DMS53 (cell line): ENCODE measurements at places on chromosomes 3 and 15.

DNA sequence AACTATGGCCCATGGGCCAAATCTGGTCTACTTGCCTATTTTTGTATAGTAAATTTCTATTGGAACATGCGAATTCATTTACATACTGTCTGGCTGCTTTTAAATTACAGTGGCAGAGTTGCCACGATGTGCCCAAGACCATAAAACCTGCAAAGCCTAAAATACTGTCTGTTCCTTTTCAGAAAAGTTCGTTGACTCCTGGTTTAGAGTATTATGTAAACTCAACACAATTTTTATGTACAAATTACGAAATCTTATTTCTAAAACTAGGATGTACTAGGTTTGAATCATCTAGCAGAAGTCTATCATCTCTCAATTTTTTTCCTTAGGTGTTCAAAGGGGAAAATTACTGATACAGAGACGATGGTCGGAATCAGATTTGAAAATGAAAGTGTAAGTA lies 26.9 kb downstream of the SENP2 start:
- DNase-seq = no peak

DNA sequence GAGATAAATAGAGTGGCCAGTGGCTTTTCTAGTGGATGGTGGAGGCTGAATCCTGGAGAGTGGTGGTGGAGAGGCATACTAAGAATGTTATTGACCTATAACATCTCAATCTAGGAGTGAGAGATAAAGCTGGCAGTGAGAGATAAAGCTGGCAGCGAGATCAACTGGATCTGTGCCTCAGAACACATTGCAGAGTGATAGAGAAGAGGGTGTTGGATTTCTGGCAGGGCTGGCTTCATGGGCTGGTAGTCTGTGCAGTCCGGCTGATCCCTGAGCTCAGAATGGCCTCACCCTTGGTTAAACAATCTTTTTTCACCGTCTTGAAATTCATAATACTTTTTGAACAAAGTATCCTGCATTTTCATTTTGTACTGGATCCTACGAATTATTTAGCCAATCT lies 221.2 kb downstream of the NLGN1 start:
- DNase-seq = no peak

- no peak for DNase-seq
Measured at GRCh38 chr3:81692766-81693165, 68.7 kb downstream of the GBE1 start.

DNA sequence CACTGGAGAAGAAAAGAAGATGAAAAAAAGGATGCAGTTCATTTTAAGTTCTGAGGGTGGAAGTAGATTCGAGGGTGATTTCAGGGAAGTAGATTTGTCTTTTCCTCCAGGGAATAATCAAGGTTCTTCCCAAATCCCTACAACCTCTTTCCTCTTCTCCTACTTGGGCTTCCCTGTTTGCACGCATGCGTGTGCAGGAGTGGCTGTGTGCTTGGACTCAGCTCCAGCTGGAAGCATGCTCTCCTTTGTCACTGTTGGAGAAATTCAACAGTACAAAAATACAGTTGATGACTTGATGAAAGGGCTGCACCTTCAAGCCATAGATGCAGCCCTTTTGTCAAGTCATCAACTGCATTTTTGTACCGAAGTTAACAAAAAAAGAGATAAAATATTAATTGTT lies 3.8 kb downstream of the OR5K2 start:
- no peak for DNase-seq

- DNase-seq = peak; percentile 88
Measured at GRCh38 chr3:134869153-134869726, 74.2 kb downstream of the EPHB1 start.

- DNase-seq = no peak
Measured at GRCh38 chr15:61444585-61444984, 215.5 kb upstream of the RORA start.

DNA sequence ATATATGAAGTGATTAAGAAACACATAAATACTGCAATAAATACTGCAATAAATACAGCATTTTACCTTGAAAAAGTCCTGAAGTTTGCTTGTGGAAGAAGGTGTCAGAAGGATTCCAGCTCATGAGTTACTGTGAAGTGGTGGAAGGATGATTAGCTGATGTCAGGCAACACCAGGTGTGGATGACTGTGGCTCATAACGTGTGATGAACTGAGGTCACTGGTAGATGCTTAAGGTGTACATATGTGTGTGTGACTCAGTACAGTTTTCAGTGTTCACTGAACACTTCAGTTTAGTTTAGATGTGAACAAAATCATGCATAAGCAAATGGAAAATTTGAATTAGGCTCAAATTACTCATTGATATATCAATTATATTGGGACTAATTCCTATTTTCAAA lies 1045.0 kb downstream of the NTRK3 start:
- no peak for DNase-seq

- no peak for DNase-seq
Measured at GRCh38 chr3:165082650-165083049, 4.4 kb upstream of the SI start.

DNA sequence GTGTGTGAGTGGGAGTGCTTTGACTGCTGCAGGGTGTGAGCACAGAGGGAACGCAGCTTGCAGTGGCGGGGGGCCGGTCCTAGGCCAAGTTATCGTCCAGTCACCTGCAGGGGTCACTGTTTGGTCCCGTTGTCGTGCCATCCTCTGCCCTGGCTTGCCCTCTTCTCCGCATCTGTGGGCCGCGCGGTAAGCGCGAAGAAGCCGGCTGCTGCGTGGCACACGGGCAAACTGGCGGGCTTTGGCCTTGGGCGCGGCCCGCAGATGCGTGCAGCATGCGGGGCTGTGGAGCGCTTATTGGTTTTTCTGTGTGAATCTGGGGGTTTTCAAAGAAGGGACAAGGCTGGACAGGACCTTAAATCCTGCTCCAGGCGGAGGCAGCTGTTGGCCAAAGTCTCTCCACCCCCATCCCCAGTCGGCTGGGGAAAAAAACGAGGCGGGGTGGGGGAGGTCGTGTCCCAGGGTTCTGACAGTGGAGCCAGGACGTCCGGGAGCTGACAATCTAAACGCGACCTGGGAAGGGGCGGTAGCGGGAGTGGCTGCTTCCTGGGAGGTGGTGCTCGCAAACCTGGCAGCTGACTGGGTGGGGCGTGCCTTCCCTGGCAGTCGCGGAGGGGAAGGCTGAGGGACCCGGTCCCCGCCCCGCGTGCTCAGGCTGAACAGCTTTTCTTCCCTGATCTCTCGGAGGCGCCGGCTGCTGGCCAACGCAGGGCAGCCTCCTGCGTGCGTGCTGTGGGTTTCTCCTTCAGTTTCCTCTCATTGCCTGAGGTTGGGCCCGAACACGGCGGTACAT lies 39.7 kb upstream of the VEPH1 start:
- peak; percentile 87 for DNase-seq

DNA sequence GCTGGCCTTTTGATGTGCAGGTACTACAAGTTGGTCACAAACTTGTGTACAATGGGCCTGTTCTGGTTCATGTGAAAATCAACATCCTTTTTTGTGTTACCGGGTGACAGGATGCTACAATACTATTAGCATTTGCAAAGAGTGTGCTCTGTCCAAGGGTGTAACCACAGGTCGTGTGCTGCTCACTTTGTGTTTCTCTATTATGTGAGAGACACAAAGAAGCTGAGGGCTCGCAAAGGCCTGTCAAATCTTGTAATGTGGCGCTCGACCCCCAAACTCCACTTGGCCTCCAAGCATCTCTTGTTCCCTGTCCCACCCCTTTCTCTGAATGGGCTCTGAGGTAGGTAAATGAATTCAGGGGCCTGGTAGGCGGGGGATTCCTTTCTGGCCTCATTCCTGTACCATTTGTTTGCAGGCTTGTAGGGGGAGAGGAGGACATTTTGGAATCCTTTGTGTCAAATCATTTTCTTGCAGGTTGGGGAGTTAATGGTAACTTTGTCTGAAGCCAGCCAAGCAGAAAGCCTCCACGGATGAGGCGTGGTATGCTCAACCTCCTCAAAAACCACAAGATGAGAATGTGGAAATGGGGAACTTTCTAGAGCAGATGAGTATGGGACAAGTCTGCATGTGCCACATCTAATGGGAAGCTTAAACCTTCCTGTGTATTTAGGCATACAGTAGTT lies 109.1 kb downstream of the OPA1 start:
- peak; percentile 3 for DNase-seq
